CD4-positive, alpha-beta T cell treated with Interleukin-15 for 1 hour (primary cell): ENCODE measurements at places on chromosomes 6 and 20.

GRCh38 chr20:51697096-51697826 lies 70.9 kb downstream of the ATP9A start:
- no peak for DNase-seq

- DNase-seq = no peak
These were observed 9.1 kb upstream of the ZNF133 start for GRCh38 chr20:18279242-18279641.

DNA sequence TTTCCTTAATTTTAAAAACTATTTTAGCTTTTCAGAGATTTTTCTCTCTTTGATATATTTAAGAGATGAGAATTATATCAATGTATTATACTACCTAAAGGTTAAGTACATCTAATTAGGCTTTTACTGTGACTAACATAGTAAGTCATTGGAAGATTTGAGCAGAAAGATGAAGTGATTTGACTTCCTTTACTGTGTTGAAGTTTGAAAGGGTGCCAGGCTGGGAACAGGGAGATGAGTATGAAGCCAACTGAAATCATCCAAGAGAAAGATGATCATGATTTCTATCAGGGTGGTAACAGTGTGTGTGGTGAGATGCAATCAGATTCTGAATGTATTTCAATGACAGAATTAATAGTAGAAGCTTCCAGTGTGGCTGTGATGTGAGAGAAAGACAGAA lies 87.3 kb downstream of the TRDN start:
- no peak for DNase-seq

GRCh38 chr6:168640768-168641167 lies 199.8 kb downstream of the SMOC2 start:
- DNase-seq = no peak

DNA sequence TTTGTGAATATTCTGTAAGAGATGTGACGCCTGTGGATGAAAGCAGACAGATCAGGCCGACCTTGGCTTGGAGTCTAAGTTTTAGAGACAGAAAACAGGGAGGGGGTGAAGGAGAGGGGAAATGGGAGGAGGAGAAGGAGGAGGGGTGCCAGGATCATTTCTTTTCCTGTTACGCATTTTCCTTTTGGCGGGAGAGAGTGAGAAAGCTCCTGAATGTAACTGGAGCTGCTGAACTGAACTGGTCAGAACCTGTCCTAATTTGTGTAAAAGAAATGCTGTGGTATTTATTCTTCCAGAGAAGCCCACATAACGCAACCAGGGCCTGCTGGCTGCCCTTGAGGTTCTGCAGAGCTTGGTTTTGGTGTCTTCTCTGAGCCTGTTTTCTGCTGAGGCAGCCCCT lies 41.9 kb downstream of the UTRN start:
- DNase-seq = no peak

- DNase-seq = peak; percentile 71
These were observed 1.1 kb upstream of the JARID2 start for GRCh38 chr6:15244620-15245360.

DNA sequence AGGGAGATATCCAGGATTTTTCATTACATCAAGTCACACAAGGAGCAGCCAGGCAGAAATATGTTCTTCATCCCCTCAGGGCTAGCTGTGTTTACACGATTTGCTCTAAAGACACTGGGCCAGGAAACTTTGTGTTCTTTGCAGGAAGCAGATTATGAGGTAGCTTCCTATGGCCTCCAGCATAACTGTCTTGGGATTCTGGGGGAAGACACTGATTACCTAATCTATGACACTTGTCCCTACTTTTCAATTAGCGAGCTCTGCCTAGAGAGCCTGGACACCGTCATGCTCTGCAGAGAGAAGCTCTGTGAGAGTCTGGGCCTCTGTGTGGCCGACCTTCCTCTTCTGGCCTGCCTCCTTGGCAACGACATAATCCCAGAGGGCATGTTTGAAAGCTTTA lies 11.2 kb downstream of the FAM120B start:
- no peak for DNase-seq

GRCh38 chr20:12179692-12180091 lies 262.0 kb downstream of the BTBD3 start:
- DNase-seq = no peak

GRCh38 chr20:47929368-47930115 lies 144.3 kb upstream of the SULF2 start:
- DNase-seq = no peak

GRCh38 chr6:41622206-41622988 lies 15.9 kb upstream of the MDFI start:
- no peak for DNase-seq

DNA sequence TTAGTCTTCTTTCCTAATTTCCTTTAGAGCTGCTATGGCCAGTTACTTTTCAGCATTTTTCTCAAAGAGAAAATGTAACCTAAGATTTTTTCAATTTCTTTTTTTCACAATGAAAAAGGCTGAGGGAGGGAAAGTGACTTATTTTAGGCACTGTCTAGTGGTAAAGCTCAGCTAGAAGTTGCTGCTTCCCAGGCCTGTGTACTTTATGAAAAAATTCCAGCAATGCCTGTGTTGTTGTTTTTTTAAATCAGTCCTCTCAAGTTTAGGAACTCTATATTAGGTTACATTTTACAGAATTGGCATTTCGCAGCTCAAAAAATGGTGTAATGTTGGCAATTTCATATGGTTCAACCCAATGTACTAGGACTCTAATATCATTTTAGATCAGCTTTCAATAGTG lies 269.6 kb downstream of the ARID1B start:
- no peak for DNase-seq

DNA sequence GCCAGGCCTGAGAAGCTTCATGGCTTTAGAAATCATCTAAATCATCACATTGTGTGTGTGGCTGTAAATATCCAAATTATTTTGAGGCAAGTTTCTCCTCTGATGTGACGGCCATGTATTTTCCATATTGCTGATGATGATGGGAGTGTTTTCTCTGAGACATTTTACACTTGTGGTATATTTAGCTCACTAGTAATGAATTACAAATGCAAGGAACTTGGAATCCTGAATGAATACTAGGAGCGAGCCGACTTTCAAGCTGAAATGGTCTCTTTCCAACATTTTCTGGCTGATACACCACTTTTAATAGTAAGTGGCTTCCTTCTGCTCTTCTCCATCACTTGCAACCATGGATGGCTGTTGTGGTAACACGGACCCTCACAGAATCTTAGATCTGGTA lies 41.3 kb downstream of the UTRN start:
- DNase-seq = no peak

DNA sequence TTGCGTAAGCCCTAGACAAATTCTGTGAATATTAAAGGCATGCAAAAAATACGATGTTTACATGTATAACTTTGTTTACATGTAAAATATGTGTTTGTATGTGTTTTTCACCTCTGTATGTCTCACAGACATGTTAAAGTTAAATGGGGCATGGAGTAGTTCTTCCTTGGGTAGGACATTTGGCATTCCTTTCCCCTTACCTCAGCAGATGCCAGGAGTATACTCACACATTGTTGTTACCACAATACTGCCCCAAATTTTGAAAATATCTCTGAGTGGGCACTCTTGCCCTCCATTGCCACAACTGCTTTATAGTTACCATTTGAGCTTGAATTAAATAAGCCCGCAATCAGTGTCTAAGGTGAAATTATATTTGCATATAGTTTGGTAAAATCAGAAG lies 147.5 kb downstream of the MYO6 start:
- DNase-seq = no peak

DNA sequence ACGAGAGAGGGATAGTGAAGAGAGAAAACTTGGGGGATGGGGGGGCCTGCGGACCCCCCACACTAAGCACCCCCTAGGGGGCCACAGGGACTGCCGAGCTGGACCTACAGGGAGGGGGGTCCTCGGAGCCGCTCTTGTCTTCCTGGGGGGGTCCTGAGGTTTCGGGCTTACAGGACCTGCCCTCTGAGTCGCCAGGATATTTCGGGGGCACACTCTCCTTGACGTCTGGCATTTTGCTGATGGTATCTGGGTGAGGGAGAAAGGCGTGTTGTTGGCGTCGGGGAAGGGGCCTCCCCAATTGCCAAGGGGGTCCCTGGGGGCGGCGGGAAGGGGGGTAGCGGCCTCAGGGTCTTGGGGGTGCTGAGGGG lies 516 bp downstream of the TCP11 start:
- no peak for DNase-seq

- no peak for DNase-seq
These were observed 51.2 kb downstream of the C6orf52 start for GRCh38 chr6:10643201-10643651.

- no peak for DNase-seq
These were observed 242.7 kb downstream of the SAMD5 start for GRCh38 chr6:147751232-147751631.
